Left renal pelvis (tissue), 4 donors: ENCODE measurements at places on chromosomes 6 and 20. TPM values are rescaled to one million over a fixed set of nuclear protein-coding genes. Genes with fewer than 3 reads are reported as not detected.

DNA sequence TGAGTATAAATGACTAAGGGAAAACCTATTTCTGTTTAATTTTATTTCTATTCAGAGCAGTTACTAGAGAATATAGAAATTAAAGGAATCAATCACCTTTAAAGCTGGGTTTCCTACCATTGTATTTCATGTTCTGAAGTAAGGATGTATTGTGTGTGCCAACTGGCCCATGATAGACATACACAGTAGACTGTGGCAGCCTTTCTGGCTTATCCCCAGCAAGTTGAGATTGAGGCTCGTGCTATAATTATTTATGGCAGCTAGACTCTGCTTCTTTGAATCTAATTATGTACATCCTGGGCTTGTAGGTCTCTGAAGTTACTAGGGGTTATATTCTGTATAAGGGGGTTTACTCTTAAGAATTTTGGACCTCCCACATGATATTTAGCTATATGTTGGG, 44.4 kb downstream of the ZNF292 start:
- DNase-seq: no peak

SUMO4 gene
- polyA plus RNA-seq: 0.80 TPM

DNA sequence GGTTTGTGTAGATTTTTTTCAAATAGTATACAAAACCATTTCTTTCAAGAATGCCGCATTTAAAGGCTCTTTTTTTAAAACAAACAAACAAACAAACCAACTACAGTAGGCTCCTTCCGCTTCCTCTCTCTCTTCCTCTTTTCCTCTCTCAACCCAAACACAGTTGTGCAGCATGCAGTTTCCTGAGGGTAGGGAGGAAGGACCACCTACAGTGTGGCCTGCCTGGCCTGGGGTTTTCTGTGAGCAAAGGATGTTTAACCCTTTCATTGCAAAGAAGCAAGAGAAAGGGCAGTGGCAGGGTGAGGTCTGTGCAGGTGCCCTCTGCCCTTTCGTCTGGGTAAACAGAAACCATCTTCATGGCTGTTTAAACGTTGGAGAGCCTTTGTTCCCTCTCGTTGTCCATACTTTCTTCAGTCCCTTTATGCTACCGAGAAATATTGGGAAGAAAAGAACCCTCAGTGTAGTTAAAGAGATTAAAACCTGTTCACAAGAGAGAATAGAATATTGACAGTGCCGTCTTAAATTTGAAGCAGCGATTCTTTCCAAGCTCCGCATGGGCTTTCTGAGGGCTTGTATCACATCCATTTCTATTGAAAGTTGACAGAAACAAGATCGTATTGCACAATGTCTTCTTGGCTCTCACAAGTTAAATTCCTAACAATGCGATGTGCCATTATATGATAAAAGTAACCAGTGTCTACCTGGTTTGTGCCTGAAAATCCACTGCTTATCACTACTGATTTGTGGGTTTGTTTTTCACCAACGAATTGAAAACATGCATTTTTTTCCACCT, 215.5 kb upstream of the SNX9 start:
- DNase-seq: no peak

PIM1 gene
- polyA plus RNA-seq: 28.6 TPM

DNA sequence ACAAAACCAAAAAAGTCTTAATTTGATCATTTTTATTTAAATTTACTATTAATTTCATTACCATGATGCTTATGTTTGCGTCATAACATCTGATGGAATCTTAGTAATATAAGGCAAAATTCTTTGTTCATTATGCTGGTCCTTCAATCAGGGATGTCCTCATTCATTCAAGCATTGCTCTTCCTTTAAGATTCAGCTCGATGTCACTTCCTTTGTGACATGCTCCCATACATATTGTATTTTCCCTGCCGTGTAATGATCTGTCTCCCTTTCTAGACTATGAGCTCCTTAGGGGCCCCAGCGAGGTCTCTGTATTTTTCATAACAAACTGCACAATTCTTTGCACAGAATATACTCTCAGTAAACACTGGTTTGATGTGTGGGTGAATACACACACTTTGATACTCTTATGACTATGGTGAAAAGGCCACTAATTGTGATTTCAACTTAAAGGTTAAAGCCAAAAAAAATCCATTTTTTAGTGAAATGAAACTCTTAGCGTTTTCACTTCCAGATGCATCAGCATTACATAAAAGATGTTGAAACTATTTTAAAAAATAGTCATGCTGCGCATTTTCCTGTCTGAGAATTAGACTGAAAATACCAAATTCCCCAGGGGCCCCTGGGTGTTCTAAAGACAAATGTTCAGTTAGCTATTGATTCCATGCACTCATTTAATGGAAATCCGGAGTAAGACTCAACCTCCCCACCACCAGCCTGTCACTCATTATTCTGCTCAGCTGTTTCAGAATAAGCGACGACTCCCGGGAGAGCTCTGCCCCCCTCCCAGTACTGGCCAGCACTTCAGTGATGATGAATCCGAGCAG, 169.7 kb downstream of the ATXN1 start:
- no peak for DNase-seq

DNA sequence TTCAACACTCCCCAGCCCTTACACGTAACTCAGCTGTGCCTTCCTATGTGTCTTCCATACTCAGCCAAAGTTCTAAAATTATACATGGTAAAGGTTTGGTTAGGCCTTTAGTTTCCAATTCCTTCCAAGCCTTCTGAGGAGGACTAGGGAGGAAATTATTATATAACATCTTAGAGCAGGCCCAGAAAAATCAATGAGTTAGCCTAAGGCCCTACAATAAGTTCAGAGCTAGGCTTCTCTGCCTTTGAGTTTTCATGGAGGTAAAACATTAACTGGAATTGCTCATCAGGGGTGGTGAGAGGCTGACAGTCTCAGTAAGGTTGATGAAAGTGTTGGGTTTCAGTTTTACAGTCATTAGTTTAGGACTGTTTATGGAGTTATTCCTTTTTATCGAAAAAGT, 286.0 kb downstream of the ADGB start:
- no peak for DNase-seq

- no peak for DNase-seq
Measured at GRCh38 chr6:157316871-157317814, 6.2 kb downstream of the TMEM242 start.

- DNase-seq: no peak
Measured at GRCh38 chr20:2640899-2641298, 11.5 kb upstream of the NOP56 start.

- no peak for DNase-seq
Measured at GRCh38 chr6:138652824-138653223, 120.7 kb upstream of the CCDC28A start.

GRCh38 chr6:22071270-22072041, 225.4 kb downstream of the PRL start:
- peak; percentile 72 for DNase-seq

NAPB gene
- 13.5 TPM for polyA plus RNA-seq

GNAS-AS1 gene
- 0.83 TPM for polyA plus RNA-seq

NKX2-2 gene
- polyA plus RNA-seq: not detected

DNA sequence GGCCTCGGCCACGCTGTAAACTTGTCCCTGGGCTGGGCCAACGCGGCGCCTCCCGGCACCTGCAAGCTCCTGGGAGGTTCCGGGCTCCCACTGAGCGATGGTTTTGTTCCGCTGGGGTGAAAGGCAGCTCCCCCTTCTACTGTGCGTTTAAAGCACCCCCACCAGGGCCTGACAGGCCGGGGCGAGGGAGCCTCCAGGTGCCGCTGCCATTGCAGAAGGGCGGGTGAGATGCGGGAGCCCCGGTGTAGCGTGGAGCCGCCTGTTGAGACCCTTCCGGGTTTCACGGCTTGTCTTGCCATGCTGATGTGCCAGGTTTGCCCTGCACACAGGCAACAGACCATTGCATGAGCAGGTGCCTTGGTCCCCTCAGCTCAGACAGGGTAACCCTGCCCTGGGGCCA, 2.9 kb downstream of the COL20A1 start:
- DNase-seq: no peak

GRCh38 chr6:16819752-16820151, 58.5 kb upstream of the ATXN1 start:
- DNase-seq: no peak

- no peak for DNase-seq
Measured at GRCh38 chr6:153123801-153124200, 7.3 kb downstream of the RGS17 start.

HLA-DPA1 gene
- 17.1 TPM for polyA plus RNA-seq

DPPA5 gene
- not detected for polyA plus RNA-seq

DNA sequence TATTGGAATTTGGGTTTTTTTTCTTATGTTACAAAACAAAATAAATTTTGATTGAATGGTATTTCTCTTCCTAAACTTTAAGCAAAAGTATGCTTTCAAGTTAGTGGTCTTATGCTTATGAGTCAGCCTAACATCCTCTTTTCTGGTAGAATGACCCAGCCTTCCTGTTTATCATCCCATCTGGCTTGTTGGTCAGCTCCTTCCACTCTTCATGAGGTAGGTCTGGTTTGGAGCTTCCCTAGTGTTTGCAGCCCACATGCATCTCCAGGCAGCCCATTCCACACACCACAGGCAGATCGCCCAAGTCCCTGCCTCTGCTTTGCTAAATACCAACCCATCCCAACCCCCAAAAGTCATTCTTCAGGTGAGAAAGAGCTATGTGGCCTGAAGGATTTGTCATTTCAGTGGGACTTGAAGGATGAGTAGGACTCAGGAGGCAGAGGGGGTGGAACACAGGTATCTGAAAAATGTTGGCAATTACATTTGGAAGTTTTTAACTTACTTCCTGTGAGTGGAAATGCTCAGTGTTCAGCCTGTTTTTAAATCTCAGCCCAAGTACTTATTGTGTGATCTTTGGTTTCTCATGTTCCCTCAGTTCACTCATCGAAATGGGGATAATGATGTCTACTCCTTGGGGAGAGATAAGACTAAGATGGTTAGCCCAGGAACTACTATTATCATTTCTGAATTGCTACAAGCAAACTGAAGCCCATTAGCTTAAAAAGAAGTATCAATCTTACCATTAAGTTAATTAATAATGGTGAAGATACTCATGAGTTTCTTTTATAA, 294.0 kb downstream of the ADGB start:
- no peak for DNase-seq

DNA sequence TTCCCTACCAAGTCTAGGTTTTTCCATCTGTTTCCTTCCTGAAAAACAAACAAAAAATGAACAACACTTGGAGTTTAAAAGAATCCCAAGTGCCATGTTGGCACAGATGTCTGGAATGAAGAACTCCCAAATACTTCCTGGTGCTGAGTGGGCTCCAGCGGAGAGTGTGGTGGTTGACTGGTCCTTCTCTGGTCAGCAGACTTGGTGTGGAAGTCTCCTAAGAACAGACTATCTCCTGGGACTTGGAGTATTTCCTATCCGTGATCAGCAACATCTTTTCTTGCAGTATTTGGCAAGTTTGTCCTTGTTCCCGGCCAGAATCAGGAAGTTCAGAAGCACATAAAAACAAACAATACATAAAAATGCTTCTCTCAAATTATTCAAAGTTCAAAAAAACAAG, 154.1 kb downstream of the MTFR2 start:
- DNase-seq: no peak

CALHM4 gene
- 0.26 TPM for polyA plus RNA-seq

GRCh38 chr6:125314009-125314581, 12.3 kb upstream of the HDDC2 start:
- peak; percentile 42 for DNase-seq

DNA sequence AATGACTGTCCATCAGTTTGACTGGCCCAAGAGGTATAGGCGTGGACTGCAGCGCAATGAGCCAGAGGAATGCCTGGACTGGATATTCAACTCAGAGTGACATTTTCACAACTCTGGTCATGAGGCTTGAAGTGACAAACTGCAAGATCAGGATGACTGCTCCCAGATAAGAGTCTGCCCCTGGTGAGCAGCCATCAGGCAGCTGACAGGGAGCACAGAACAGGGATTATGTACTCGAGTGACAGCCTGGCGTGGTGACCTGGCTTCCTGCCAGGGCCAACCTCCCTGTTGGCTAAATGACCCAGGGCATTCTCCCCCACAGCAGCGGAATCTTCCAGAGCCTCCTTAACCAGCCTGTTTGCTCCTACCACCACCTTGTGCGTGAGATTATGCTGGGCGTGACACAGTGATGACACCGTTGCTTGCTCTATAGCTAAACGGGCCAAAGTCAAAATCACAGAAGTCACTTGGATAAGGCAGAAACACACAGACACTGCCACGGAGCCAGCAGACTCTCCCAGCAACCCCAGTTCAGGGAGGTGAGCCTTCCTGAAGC, 209.1 kb upstream of the JARID2 start:
- DNase-seq: peak; percentile 50

DNA sequence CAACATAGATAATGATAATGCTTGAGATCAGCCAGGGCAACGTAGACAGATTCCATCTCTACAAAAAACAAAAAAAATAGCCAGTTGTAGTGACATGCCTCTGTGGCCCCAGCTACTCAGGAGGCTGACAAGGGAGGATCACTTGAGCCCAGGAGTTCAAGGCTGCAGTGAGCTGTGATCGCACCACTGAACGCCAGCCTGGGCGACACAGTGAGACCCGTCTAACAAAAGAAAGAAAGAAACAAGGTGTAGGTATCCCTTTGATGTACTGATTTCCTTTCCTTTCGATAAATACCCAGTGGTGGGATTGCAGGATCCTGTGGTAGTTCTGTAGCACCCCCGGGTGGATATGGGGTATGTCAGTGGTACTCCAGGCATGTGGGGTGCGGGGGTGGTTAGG, 48.2 kb upstream of the ADTRP start:
- DNase-seq: no peak

DNA sequence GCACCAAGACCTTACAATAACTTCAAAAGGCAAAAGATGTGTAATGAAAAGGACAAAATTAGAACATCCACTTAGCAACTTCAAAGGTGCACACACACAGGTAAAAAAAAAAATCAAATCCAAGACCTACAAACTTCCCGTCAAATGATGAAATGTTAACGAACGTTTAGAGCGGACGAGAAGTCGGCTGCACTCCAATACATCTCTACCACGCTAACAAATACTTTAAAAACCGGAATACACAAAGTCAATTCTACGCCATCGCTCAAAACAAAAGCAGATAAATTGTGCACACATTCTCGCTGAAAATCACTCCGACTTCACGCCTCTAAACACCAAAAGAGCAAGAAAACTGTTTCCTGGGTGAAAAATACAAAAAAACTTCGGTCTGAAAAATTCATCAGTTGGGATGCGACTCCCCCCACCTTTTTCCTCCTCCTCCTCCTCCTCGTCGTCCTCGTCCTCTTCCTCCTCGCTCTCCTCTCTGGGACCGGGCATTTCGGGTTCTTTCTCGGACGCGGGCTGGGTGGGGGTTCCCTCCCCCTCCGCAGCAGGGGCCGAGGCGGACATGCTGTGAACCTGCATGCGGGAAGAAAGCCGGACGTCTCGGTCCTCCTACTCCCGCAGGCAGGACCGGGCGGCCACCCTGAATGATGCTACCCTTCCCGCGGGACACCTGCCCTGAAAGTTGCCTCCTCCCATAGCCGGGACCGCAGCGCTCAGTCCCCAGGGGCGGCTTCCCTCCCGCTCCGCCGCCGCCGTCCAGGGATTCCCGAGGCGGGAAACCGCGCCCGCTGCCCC, 712 bp downstream of the DEK start:
- no peak for DNase-seq

CNBD2 gene
- polyA plus RNA-seq: 0.34 TPM

GRCh38 chr6:64263778-64264177, 628.2 kb downstream of the PHF3 start:
- DNase-seq: no peak
